Sciatic nerve (tissue), 2 donors: ENCODE measurements at places on chromosomes 1 and 21.
A peak's percentile ranks its signal among the peaks of the same experiment; 100 is the strongest.

DNA sequence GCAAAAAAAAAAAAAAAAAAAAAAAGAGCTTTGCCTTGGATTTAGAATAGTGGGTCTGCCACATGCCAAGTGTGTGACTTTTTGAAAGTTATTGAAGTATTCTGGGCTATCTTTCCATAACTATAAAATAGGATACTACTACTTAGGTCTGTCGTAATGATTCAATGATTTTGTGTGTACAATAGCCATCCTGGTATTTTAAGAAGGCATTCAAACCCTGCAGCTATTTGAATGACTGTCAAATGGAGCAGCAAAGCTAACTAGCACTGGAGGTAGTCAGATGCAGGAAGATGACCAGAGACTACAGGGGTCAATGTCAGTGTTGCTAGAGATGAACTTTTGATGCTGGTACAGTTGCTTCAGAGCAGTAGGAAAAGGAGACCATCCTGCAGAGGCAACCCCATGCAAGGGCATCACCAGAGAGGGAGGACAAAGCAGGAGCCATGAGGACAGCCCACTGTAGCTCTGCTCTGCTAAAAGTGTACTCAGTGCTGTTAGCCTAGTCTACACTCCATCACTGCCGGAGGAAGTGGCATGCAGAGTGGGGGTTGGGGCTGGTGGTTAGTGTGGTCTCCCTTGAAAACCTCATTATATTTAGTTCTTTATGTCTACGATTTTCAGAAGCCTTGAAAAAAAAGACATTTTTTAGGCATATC is 29.0 kb downstream of the DUSP10 start:
- no peak for DNase-seq

DNA sequence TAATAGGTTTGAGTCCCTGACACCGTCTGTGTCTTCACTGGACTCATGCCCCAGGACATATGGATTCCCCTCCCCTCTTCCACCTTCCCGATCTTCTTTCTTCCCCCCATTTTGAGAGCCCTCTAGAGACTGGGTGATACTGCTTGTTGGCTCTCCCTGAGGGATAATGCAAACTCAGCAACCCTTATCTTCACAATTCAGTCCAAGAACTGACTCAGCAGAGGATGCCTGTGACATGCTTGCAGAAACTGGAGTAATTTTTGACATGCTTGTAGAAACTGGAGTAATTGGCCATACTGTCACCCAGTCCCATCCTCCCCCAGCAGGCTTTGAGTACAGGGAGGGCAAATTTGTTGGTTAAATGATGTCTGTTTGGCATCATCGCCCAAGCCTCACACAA is 127.6 kb upstream of the CTTNBP2NL start:
- no peak for DNase-seq

- no peak for DNase-seq
Observed at GRCh38 chr1:55706397-55706796, 491.2 kb upstream of the USP24 start.

DNA sequence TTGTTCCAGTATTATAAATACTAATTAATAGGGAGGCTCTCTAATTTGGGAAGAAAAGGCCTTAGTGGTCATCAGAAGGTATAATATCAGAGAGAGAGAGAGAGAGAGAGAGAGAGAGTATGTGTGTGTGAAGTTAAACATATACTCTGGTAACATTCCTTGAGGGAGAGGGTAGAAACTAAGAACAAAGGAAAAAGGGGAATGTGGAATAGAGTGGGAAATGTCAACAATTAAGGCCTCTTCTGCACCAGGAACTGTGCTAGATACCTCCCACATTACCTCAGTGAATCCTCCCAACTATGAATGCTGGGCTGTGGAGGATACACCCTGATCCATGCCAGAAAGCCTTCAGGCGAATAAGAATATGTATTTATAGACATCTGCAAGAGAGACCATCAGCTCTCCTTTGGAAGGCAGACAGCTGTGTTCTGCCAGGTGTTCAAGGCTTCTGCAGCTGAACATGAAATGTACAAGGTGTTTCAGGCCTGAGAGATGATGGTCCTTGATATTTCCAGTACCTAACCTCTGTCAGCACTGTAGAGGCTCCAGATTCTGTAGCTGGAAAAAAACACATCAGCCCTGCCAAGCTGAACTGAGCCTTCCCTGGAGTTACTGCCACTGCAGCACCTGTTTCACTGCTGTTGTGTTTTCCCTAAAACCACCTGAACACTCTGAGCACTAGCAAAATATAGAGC is 29.1 kb downstream of the TBX15 start:
- DNase-seq: no peak

GRCh38 chr21:37281579-37281978 is 14.4 kb upstream of the VPS26C start:
- no peak for DNase-seq

DNA sequence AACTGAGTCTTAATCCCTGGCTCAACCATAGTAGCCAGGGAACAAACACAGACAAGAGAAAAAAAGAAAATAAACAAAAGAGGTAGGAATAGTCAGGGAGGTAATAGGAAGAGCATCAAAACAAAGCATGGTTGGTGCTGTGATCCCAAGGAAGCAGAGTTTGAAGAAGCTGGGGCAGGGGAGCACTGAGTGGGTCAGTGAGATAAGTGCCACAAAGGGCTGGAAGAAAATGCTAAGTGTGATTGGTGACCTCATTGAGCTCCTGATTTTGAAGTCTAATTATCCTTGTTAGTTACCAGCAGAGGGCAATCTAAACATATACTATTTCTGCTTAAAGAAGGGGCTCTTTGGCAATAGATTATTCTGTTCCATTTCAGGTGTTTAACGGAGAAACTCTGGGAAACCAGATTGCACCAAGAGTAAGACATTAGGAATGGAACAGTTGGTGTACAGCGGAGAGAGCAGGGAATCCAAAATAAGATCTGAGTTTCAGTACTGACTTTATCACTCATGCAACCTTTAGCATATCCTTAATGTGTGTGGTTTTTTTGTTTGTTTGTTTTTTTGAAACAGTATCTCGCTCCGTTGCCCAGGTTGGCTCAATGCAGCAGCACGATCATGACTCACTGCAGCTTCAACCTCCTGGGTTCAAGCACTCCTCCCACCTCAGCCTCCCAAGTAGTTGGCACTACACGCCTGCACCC is 30.7 kb upstream of the KIAA1614 start:
- DNase-seq: no peak

DNA sequence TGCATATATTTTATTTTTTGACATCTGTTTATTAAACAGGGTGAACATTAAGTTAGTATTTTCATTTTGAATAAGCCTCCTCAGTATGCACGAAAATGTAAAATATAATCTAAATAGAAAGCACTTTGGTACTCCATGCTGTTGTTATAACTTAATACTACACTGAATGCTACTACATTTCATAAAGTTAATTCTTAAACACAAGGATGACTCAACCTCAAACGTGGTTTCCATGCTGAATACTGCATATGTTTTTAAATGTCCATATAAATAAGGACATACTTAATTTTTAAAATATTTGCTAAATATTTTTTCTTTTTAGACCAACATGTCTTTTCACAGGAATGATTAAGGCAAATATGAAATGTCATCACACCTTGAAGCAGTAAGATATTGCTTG is 83.9 kb downstream of the USP24 start:
- DNase-seq: no peak

DNA sequence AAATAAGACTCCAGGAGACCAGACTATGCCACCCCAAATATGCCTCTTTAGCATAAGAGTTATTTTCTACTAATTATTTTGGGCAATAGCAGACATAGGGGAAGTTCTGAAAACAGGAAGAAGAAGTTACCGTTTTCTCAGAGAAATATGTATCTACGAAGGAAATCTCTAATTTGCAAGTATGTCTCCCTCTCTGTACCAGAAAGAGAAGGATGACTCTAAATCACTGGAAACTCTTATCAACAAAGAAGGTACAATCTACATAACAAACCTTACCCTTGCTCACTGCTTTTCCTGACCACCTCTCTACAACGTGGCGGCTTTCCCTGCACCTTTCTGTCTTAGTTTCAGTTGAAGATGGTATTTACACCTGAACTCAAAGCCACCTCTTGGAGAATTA is 49.0 kb downstream of the OMA1 start:
- no peak for DNase-seq

GRCh38 chr1:223665592-223666312 is at the start of gene CAPN8:
TSS of gene CAPN8 (minus strand) at chr1:223665701. CDS start at chr1:223665646, 55 bp downstream.
- DNase-seq: no peak

DNA sequence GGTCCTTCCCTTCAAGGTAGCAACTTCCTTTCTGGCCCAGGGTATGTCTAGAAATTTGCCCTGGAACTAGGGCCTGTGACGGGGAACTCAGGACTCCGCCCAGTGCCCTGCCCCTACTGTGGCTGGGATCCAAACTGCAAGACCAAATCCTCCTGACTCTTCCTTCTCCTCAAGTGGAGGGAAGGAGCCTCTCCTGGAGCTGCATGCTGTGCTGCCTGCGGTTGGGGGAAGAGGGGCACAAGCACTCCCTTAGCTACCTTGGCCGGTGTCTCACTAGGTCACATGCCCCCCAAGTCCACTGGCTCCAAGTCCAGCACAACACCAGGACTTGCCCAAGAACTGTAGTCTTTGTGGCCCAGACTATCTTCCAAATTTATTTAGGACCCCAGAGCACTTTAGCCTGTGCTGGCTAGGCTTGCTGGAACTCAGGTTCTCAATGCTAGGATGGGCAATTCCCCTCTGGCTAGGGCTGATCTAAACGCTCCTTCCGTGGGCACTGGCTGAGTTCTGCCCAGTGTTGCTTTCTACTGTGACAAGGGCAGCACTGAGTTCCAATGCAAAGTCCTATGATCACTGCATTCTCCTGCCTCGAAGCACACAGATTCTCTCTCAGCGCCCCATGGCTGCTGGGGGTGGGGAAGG is 12.2 kb downstream of the ADSS2 start:
- no peak for DNase-seq

DNA sequence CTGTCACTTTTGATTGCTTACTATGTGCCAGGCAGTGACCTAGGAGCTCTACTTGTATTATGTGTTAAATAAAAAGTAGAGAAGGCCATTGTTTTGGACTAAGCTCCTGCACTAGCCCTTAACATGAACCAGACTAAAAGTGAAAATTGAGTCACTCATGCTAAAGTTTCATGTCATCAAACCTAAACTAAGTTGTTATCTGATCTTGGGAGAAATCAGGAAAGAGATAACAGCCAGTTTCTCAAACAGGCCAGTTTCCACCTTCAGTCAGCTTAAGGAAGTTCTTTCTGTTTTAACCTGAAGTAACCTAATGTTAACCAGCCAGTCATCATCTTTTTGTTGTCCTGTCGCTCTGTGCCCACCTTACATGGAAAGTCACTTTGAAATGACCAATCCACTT is 102.1 kb upstream of the MARK1 start:
- DNase-seq: no peak

GRCh38 chr1:29732453-29732852 is 496.1 kb downstream of the PTPRU start:
- no peak for DNase-seq

- DNase-seq: peak; percentile 82
Observed at GRCh38 chr1:151006327-151007052, at the start of gene MINDY1. TSS of gene MINDY1 (minus strand) at chr1:151006902. CDS start at chr1:151002617, 4,285 bp downstream.

GRCh38 chr1:224262373-224263054 is 67.5 kb downstream of the NVL start:
- DNase-seq: no peak

GRCh38 chr1:231706934-231707333 is 80.3 kb downstream of the DISC1 start:
- no peak for DNase-seq

DNA sequence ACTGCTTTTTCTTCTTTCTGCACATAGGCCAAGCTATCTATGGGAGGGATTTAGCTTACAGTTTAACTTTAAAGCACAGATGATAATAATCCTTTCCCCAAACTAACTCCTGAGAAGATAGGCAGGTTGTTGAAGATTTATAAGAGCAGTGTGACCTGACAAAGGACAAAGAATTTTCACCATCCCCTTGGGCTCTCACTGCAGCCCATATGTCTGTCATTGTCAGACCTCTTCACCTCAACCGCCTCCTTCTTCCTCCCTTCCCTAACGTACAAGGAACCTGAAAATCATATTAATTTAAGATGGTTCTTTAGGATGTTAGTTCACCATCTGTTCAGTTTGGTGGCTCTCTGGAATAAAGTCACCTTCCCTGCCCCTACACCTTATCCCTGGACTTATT is 5.0 kb downstream of the RNU1-2 start:
- no peak for DNase-seq

DNA sequence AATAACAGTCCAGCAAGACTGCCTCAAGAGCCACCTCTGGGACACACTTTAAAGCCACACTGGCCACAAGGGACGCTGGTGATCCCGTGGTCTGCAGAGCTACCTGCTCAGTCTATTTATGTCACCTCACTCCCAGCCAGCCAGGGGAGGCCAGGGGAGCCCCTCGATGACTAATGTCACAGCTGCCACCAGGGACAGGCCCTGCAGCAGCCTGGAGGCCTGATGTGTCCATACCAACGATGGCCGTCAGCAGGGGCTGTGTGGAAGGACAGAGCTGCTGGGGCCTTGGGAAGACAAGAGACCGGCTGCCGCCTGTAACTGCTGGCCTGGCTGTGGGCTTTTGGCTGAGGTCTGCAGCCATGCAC is 71.0 kb downstream of the SIK1 start:
- DNase-seq: no peak

DNA sequence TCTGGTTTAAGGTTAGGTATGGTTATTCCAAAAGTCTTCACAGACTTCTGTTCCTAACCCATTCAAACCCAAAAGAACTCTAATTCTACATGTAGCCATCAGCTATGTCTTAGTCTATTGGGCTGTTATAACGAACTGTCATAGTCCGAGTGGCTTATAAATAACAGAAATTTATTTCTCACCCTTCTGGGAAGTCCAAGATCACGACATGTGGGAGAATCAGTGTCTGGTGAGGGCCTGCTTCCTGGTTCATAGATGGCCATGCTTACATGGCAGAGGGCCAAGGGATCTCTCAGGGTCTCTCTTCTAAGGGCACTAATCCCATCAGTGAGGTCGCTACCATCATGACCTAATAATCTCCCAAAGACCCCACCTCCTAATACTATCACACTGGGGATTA is 103.0 kb upstream of the PPP2R5A start:
- no peak for DNase-seq

GRCh38 chr1:202710070-202711045 is at the start of gene SYT2:
TSS of gene SYT2 (minus strand) at chr1:202710454. CDS start at chr1:202605772, 104,682 bp downstream.
- peak; percentile 63 for DNase-seq

DNA sequence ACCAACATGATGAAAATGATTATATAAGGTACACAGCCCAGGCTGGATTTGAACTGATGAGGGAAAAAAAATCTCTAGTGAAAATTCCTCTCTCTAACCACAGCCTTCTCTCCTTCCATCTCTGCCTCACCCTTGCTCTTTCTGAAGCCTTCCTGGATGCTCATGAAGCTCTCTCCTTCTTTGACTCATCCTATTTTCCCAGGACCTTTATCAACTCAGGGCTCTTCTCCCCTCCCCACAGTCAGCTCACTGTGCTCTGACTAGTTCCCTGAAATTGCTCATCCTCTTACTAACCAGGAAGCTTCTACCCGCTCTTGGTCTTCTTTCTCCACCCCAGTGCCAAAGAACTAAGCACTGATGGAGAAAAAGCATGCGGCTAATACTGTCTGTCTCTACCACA is 46.4 kb upstream of the ERG start:
- DNase-seq: no peak

- DNase-seq: no peak
Observed at GRCh38 chr21:17139696-17140095, 373.1 kb upstream of the CXADR start.
